Esophagus muscularis mucosa (tissue), 4 donors: ENCODE measurements at places on chromosomes 1 and 21. TPM values are rescaled to one million over a fixed set of nuclear protein-coding genes. Genes with fewer than 3 reads are reported as not detected.

IGSF5 gene
- total RNA-seq, result not detected

CA6 gene
- total RNA-seq, result not detected

MCOLN3 gene
- total RNA-seq, result 1.3 TPM

PLD5 gene
- total RNA-seq, result 0.42 TPM

SRGAP2 gene
- total RNA-seq, result 54.6 TPM

ZNF695 gene
- total RNA-seq, result not detected

CFHR1 gene
- total RNA-seq, result not detected
